ENCODE measurements at places on chromosomes 6 and 20.

GRCh38 chr6:147879031-147879580 is 370.6 kb downstream of the SAMD5 start:
- no peak for DNase-seq

DNA sequence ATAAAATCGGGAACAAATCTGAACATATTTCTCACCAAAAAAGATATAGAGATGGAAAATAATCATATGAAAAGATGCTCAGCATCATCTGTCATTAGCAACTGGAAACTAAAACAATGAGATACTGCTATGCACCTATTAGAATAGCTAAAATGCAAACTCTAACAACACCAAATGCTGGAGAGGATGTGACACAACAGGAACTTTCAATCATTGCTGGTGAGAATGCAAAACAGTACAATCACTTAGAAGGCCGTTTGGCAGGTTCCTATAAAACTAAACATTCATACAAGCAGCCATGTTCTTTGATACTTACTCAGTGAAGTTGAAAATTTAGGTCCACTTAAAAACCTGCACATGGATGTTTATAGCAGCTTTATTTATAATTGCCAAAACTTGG is 67.0 kb downstream of the FAM50B start:
- no peak for DNase-seq

GRCh38 chr20:46252352-46253091 is 55.8 kb downstream of the CDH22 start:
- DNase-seq, result no peak

- no peak for DNase-seq
Measured at GRCh38 chr6:122075917-122076316, 323.5 kb upstream of the HSF2 start.

DNA sequence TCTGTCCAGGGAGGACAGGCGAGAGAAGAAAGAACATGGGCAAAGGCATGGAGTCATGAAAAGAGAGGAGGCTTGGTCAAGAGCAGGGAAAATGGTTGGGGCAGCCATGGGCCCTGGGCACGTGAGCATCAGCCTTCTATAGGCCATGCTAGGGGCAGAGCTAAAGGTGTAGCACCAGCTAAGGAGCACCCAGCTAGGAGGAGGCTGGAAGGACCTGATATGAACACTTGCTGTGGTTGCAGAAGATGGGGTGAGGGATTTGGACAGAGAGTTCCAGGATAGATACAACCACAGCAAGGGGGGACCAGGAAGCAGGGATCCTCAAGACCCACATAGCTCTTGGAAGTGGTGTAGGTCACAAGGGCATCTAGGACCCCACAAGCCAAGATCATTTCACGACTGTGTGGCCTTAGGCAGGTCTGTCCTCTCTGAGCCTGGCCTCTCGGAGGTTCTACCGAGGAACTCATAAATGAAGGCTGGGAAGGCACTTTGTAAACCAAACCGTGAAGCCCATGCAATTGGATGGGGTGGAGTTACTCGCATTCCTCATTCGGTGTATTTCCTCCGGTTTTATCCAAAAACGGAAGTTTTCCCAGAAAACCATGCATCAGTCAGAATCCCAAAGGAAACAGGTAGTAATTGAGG is 74.0 kb upstream of the TOP1 start:
- no peak for DNase-seq

GRCh38 chr6:156953479-156954146 is 176.4 kb downstream of the ARID1B start:
- DNase-seq, result peak; percentile 93

DNA sequence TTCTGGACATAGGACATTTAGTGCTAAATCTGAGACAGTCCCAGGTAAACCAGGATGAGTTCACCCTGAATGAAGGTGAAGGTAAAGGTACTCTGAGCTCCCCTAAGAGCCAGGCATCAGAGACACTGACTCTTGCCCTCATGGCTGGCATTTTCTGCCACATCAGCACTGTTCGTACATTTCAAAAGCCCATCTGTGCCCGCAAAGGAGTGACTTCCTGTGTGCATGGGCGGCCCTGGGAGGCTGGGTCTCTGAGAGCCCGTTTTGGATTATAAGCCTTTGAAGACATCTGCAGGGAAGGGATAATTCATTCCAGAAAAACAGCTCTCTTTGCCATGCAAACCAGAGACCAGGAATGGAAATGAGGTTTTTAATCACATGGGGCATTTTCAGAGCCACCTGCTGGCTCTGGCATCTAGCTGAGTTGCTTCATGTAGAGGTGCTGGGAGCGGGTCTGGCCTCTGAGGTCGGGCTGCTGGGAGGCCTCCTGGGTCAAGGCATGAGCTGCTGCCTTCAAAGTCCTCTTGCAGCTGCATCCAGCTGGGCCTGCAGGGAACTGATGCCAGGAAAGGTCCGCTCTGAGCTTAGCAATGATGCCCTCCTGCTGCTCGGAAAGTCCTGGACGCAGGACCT is 348.3 kb downstream of the DHX35 start:
- DNase-seq, result no peak

- peak; percentile 2 for DNase-seq
Measured at GRCh38 chr6:162290846-162291465, 436.6 kb downstream of the PRKN start.

DNA sequence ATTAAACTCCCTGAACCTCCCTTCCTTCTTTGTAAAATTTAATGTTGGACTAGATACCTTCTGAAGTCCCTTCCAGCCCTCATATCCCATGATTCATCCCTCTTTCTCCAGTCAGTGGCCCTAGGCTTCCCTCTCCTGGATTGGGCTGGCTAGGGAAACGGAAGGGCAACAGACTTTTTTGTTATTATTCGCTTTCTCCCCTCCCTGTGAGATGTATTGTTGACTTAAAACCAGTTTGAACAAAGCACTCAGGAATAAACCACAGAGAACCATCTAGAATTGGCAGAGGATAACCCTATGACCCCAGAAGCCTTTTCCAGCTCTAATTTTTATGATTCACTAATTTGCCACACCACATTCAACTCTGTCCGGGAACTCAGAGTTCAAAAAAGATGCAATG is 239.7 kb upstream of the SUPT3H start:
- no peak for DNase-seq

DNA sequence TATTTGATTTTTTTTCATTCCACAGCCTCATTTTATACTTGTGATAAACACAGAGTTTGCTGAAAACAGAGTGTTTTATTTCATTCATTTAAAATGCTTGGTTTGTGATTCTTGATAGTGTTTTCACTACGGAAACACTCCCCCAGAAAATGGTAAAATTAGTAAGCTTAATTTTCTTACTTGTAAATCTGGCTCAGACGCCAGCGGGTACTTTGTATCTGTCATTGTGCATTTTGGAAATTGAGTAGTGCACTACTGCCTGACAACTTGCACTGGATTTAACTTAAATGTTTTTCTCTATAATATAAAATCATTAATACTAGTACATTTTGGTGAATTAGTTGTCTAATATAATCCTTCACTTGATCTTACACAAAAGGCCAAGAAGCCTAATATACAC is 37.0 kb upstream of the HINT3 start:
- no peak for DNase-seq

DNA sequence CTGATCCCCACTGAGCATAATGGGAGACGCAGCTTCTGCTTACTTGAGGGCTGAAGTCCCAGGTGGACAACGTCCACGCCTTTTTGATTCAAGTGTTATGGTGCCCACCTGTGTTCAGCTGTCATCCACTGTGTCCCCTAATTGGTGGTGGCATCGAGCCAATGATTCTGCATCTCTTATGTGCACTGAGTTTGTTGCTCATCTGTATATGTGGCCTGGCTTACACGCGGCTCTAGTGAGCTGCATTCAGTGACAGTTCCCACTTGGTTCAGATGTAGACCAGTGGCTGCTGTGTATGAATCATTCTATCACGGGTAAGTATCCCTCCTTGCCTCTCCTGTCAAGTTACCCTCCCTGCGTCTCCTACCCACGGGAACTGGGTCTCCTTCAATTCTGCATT is 131.2 kb upstream of the CLDN20 start:
- DNase-seq, result no peak

GRCh38 chr6:156697225-156697830 is 79.8 kb upstream of the ARID1B start:
- DNase-seq, result no peak

- no peak for DNase-seq
Measured at GRCh38 chr6:119173249-119174084, 95.0 kb upstream of the FAM184A start.

GRCh38 chr6:11366183-11366933 is 133.9 kb upstream of the NEDD9 start:
- DNase-seq, result no peak

DNA sequence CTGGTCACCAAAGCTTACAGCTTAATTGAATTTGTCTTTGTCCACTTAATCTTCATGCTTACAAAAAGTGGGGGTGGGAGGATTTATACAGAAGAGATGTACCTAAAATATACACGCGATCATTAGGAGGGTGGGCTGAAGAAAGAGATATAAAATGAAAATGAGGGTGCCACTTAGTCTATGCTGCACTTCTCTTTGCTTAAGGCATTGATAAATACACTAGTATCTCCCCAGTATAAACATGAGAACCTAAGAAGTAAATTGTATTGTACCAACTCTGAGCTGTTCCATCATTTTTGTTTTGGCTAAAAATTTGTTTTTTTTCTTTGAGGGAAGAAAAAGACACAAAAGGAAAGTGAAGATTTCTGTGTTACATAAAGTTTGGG is 170.8 kb upstream of the ZNF217 start:
- no peak for DNase-seq

DNA sequence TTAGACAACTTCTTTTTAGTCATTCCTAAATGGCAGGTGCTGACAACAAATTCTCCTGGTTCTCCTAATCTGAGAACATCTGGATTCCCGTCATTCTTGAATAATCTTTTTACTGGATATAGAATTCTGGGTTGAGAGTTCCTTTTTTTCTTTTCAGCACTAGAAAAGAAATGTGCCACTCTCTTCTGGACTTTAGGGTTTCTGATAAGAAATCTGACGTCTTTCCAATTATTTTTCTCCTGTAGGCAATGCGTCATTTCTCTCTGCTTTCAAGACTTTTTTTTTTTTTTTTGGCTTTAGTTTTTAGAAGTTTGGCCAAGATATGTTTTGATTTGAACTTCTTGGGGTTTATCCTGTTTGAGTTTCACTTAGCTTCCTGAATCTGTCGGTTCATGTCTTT is 66.1 kb upstream of the RNF24 start:
- DNase-seq, result no peak

DNA sequence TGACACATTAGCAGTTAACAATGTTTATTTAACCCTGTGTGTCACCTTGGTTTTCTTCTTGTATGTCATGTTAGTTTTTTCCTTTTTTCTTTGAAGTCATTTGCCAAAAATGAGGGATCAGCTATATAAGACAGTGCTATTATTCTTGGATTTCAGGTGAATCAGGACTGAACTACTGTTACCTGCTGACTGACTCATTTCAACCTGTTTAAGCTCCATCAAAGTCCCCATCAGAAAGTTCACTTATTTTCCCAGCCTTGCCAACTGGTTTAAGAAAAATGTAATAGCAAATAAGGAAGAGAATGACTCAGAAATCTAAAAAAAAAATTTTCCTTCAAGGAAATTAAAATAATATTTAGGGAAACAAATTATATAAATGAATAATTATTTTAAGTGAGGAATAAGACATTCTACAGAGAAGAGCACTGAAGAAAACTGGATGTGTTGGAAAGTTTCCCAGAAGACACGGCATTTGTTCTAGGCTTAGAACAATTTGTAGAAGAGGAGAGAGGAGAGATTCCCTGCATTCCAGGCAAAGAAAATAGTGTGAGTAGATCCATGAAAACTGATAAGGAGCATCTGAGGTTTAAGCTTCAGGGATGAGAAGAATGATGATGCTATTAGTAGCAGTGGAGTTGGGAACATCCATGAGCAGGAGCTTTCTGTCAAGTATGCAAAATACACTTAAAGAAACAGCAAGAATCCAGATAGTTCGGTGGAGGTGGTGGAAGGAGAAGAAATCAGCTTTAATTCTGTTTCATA is 84.9 kb upstream of the SIM1 start:
- peak; percentile 61 for DNase-seq

DNA sequence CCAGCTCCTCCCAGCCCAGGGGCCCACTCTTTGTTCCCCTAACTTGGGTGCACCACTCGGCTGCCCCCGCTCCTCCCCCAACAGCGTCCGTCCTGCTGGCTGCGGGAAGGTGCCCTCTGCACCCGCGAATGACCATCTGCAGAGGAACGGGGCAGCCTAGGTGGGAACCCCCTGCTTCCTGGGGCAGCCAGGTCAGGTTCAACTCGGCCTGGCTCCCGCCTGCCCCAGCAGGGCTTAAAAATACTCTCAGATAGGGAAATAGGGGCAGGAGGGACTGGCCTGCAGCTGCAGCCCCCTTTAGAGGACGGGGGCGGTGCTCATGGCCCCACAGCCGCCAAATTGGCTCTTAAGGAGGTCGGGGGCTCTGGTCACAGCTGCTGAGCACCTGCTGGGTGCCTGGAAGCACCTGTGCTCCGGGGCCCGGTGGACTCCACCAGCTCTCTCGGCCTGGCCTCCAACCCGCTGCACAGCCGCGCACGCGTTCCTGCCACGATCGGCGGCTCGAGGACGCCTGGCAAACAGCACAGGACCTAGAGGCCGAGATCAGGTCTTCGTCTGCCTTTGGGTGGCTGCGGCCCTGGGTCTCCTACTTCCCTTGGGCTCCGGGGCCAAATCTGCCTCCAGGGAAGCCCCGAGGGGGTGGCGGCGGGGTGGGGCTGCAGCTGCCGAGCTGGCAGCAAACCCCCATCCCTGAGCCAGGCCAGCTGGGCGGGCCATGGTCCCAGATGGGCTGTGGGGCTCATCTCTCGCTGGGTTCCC is 700 bp upstream of the LAMA5 start:
- peak; percentile 54 for DNase-seq

- no peak for DNase-seq
Measured at GRCh38 chr20:45911486-45912343, at the start of gene PLTP. PLTP (minus strand) TSS chr20:45912155; CDS start chr20:45911452, 703 bp downstream.

- no peak for DNase-seq
Measured at GRCh38 chr6:36649701-36650484, 28.6 kb upstream of the CDKN1A start.

GRCh38 chr6:129498950-129499842 is 210.8 kb downstream of the ARHGAP18 start:
- DNase-seq, result peak; percentile 84

- DNase-seq, result no peak
Measured at GRCh38 chr6:30898750-30899360, 9.2 kb upstream of the GTF2H4 start.

DNA sequence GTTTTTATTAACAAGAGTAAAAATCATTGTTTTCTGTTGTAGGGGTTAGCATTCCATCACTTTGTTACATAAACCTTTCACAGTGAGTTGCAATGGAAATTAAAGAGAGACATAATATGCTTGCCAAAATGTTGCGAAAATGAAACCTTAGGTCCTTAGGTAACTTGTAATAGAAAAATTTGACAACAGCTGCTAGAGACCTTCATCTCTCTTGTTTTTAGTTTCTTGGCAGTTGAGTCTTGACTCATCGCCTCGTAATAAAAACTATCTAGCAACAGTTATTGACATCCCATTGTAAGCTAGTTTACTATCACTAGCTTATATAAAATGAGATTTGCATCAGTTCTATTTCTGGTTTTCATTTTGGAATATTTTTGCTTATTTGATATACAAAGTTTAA is 179.0 kb upstream of the MMS22L start:
- no peak for DNase-seq

DNA sequence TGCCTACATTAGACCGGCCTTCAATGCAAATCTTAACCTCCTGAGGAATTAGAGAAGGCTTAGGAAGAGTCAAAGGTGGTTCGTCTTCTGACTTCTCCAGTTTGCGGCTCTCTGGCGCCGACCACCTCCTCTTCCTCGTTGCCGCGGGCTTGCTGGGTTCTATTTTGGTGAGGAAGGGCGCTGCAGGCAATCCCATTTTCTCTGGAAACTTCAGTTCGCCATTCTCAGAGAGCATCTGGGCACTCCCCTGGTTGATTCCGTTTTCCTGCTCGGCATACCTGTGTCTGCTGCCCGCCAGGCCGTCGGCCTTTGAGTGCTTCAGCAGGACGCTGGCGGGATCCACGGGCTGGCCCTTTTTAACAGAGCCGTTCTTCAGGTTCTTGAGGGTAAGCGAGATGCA is 67.9 kb downstream of the GMPR start:
- DNase-seq, result no peak
